ENCODE measurements at places on chromosomes 1 and 21. TPM values are rescaled to one million over a fixed set of nuclear protein-coding genes. Genes with fewer than 3 reads are reported as not detected.

The PADI4 gene
- total RNA-seq: not detected

The TAS1R1 gene
- not detected for total RNA-seq

The GPR3 gene
- 0.38 TPM for total RNA-seq

The NFASC gene
- 0.03 TPM for total RNA-seq

The CSDE1 gene
- 771 TPM for total RNA-seq

The FMO1 gene
- not detected for total RNA-seq

The CYP4A11 gene
- not detected for total RNA-seq

The PEX10 gene
- 29.3 TPM for total RNA-seq

The SOAT1 gene
- total RNA-seq: 17.4 TPM

The MCOLN2 gene
- total RNA-seq: 1.4 TPM

The KRTAP13-3 gene
- not detected for total RNA-seq

The NID1 gene
- total RNA-seq: 33.8 TPM

The RAB29 gene
- total RNA-seq: 25.6 TPM

The LENEP gene
- not detected for total RNA-seq

The VSIG8 gene
- not detected for total RNA-seq

The TIAM1 gene
- 7.8 TPM for total RNA-seq

The PLPPR5 gene
- total RNA-seq: not detected

The MCM3AP gene
- total RNA-seq: 80.9 TPM

The BRDT gene
- not detected for total RNA-seq

The MEX3A gene
- total RNA-seq: 0.13 TPM

The HAO2 gene
- not detected for total RNA-seq

The CFAP74 gene
- total RNA-seq: not detected

The S100A8 gene
- total RNA-seq: not detected

The SPRR1B gene
- total RNA-seq: not detected

The C2CD2 gene
- 9.3 TPM for total RNA-seq

The ZYG11A gene
- 2.1 TPM for total RNA-seq

The JAM2 gene
- total RNA-seq: not detected

The VCAM1 gene
- 11.0 TPM for total RNA-seq

The EDARADD gene
- total RNA-seq: not detected

Measured in SJSA1 (cell line).